ENCODE measurements at places on chromosomes 1 and 21. TPM values are rescaled to one million over a fixed set of nuclear protein-coding genes. Genes with fewer than 3 reads are reported as not detected.

DNA sequence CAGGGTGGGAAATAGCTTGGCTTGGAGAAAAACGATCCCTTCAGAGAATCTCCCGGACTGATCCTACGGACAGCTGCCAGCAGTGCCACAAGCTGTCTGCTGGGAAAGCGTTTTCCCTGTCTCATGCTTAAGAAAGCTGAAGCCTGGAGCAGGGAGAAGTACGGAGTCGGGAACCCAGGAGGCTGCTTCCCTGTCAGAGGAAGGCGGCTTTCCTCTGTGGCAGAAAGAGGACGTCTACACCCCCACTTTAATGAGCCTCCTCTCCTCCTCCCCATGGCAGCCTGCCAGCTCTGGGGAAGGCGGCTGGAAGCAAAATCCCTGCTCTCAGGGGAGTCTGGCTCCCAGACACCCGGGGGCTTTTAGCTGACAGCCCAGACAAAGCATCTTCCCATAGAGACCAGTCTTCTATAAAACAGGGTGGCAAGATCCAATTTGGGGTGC, 7.3 kb downstream of the KIF21B start:
- DNase-seq = no peak

DNA sequence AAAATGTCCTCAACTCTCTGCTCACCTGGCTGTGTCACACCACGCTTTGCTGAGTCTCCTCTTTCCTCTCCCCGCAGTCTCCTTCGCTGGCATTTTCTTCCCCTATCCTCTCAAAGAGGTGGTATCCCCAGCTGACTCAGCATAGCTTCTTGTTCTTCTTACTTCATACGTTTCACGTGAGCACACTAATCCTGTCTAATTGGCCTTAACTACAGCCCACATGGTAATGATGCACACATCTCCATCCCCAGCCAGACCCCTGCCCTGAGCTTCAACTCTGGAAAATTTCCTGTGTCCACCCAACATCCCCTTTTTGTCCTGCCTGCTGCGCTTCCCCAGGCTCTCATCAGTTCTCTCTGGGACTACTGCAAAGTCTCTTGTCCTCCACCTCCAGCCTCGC, 169.8 kb downstream of the TTLL7 start:
- DNase-seq = no peak

- DNase-seq = no peak
Observed at GRCh38 chr1:85258536-85259117, 835 bp downstream of the C1orf52 start.

- DNase-seq = no peak
Observed at GRCh38 chr1:212463565-212464285, 31.0 kb downstream of the NENF start.

DNA sequence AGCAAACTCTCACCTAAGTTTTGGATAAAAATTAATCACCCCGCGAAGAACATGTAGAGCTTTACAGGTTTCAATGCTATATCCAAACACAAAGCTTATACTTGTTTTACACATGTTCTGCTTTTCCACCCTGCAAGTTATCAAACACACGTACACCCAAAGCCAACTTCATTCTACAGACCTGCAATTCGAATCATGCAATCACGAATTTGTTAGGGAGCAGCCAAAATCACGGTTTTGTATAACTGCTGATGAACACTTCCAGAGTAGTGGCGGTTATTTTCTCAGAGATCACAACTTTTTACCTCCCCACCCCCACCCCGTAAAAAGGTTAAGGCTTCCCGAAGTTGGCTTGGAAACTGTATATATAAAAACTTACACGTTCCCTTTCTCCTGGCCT, 1.4 kb downstream of the HMGN1 start:
- no peak for DNase-seq

CLCA4 gene
- total RNA-seq = not detected

All from cerebellum (tissue), 4 donors.